ENCODE measurements at places on chromosomes 4 and X.

- no peak for DNase-seq
Observed at GRCh38 chrX:39439906-39440798, 638.9 kb downstream of the MID1IP1 start.

- no peak for DNase-seq
Observed at GRCh38 chrX:37818031-37818430, 29.3 kb downstream of the DYNLT3 start.

- no peak for DNase-seq
Observed at GRCh38 chrX:57905141-57905540, 5.1 kb downstream of the ZXDA start.

GRCh38 chr4:105594099-105595010 lies 41.9 kb downstream of the ARHGEF38 start:
- DNase-seq: no peak

DNA sequence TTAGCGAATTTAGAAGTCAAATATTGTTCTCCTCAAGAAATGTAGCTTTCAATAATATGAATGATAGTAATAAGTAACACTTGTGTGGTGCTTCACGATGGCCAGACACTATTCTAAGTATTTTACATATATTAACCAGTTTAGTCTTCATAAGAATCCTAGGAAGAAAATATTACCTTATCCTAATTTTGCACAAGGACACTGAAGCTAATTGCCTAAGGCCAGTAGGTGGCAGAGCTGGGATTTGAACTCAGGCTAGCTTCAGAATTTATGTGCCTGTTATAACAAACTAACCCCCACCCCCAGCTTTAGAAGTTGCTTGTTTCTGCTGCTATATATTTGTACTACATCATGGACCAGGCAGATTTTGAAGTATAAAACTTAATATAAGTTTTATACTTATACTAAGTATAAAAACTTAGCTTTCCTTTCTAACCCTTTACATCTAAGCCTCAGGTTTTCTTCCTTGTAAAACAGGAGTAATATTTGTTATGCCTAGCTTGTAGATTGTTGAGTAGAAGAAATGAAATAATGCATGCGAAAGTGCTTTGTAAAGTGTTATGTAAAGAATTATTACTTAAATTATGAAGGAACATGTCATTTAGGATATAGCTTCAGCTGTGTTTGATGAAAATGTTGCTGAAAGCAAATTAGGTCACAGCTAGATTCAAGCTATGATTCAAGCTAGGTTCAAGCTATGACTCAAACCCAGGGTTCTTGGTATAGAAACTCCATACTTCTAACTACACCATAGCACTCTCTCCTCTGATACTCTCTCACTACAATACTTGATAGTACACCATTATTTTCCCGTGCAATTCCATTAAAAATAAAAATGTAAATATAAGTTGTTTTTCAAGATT lies 4.2 kb upstream of the CDS1 start:
- no peak for DNase-seq

GRCh38 chr4:153764601-153765368 lies 5.0 kb upstream of the RNF175 start:
- DNase-seq: no peak

DNA sequence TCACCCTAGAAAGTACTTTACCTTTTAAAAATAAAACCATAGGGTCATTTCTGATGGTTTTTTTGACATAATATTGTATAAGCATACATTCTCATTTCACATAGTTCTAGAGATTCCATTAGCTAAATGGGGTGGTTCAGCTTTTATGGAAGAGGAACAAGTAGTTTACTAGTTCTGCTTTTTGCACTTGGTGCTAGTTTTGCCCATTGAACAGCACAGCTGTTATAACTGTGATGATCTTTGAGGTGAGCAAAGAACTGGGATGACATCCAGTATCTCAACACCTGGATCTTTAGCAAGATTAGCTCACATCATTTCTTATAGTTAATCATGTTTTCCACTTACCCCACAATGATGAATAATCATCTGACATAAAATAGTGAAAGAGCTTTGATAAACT lies 40.9 kb downstream of the MOB1B start:
- no peak for DNase-seq

- no peak for DNase-seq
Observed at GRCh38 chr4:169661761-169662160, 41.4 kb downstream of the CLCN3 start.

GRCh38 chr4:12787261-12787660 lies 696.9 kb downstream of the RAB28 start:
- DNase-seq: no peak

- no peak for DNase-seq
Observed at GRCh38 chr4:113815826-113816225, 54.3 kb upstream of the CAMK2D start.

DNA sequence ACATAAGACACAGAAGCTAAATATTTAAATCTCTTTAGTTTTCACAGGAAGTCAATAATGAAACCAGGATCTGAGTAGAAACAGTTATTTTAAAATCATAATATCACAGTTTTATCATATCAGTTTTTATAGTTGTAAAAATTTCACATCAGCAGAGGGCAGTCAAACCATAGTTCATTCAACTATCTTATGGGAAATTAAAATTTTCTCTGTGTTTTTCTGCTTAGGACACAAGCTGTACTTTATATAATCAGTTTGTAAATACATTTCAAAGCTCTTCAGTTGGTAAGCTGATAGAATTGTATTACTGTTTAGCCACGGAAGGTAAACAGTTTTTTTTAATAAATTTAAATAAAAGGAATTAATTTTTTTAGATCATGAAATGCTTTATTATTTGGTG lies 204.8 kb upstream of the NUDT6 start:
- no peak for DNase-seq

- no peak for DNase-seq
Observed at GRCh38 chrX:6311540-6311939, 82.9 kb upstream of the NLGN4X start.

- DNase-seq: no peak
Observed at GRCh38 chr4:80171251-80171650, 26.1 kb upstream of the PRDM8 start.

DNA sequence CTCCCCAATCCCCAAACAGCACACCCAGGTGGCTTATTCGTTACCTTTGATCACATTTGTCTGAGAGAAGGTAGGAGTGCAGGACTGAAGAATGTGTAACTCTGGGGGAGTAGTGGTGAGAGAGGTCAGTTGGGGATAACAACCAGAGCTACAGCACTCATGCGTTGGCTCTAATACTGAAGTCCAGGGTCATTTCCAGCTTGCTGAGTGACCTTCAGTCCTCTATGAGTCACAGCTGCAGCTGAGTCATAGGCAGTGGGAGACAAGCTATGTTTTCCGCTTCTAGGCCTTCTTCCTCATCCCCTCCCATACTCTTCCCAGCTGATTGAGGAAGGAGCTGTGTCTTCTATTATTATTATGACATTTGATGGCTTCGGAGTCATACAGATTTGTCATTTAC lies 31.6 kb upstream of the CT47C1 start:
- DNase-seq: no peak

DNA sequence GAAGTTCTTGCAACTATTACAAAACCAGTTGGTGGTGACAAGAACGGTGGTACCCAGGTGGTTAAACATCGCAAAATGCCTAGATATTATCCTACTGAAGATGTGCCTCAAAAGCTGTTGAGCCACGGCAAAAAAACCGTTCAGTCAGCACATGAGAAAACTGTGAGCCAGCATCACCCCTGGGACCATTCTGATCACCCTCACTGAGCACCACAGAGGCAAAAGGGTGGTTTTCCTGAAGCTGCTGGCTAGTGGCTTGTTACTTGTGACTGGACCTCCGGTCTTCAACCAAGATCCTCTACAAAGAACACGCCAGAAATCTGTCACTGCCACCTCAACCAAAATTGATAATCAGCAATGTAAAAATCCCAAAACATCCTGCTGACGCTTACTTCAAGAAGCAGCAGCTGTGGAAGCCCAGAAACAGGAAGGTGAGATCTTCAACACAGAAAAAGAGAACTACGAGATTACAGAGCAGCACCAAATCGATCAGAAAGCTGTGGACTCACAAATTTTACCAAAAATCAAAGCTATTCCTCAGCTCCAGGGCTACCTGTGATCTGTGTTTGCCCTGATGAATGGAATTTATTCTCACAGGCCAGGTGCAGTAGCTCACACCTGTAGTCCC lies 21.4 kb upstream of the SLC10A6 start:
- no peak for DNase-seq

DNA sequence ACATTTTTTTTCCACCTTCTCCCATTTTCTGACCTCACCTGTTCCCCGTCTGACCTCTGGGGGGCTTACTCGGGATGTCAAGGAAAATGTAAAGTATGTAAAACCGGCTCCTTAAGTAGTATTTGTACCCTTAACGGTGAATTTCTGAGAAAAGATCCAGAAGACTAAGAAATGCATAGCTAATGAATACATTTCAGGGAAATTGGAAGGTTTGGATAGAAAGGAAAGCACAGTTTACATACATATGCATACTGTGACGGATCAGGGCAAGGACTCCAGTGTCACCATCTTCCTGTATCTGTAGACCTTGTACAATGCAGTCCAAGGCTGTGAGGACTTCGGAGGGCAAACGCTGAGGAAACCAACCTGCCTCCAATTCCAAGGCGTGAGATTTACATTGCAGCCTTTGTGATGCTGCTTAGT lies 2185.9 kb upstream of the TENM3 start:
- DNase-seq: no peak

DNA sequence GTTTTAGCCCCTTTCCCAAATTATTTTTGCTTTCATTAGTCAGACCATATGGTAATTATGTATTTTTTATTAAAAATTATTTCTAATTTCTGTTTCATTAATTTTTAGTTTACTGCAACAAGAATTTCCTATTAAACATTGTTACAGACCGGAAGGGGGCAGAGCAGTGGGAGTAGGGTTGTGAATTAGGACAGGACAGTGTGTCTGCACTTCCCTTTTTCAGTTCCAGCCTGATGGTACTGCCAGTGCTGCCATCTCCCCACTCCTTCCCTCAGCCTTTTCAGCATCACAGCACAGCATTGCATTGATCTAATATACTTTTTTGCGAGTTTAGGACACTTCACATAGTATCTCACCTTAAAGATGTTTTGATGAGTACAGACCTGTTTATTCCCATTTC lies 76.5 kb downstream of the STIM2 start:
- no peak for DNase-seq

GRCh38 chrX:118459494-118459893 lies 36.1 kb upstream of the DOCK11 start:
- DNase-seq: peak; percentile 9

DNA sequence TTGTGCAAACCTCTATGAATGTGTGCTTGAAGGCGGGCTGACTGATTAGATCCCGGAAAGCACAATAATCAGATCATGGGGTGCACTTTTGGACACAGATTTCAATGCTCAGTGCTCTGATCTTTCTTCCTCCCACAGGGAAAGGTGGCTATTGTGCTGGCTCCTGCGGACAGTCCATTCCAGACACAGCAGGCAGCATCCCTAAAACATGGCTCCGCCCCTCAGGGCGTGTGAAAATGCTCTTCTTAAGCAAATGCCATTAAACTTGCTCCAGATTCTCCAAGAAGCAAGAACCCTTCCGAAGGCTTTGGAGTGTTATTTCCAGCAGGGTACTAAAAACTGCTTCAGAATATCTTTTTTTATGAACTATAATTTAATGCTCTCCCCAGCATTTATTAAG lies 100.0 kb downstream of the SLC2A9 start:
- DNase-seq: no peak

DNA sequence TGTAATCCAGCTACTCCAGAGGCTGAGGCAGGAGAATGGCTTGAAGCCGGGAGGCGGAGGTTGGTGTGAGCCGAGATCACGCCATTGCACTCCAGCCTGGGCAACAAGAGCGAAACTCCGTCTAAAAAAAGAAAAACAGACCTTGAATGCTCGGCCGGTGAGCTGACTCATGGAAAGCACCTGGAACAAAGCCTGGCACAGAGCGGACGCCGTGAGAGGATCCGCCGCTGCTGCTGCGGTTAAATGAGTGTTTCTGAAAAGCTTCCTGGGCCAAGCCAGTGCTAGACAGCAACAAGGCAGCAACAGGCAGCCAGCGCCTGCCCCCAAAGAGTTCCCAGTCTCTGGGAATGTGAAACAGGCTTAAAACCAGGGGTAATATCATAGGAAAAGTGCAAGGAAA lies 186.4 kb downstream of the AFAP1 start:
- no peak for DNase-seq

GRCh38 chrX:19924285-19924684 lies 36.9 kb upstream of the SH3KBP1 start:
- no peak for DNase-seq

GRCh38 chr4:37678624-37679023 lies 7.6 kb downstream of the RELL1 start:
- no peak for DNase-seq

DNA sequence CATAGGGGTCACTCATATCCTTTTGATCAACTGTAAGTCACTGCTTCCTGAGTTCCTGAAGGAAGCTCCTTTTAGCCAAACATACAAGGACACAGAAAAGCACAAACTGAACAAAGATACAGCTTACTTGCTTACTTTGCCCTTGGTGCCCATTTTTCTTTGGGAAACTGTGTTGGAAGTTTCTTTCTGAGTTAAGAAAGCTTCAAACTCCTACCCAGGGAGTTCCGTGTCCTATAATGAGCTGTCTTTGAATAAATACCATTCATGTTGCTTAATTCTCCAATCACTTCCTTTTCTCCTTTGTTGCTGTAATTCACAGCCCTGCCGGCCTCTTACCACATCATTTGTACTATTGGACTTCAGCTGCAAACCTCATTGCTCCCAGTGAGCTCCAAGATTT lies at the start of gene ADH4:
Gene ADH4, minus strand, starts transcription at position 228 of the 400 bp plus-strand sequence. Its CDS starts 75 bp downstream, at position 153.
- DNase-seq: no peak

- DNase-seq: no peak
Observed at GRCh38 chrX:15744181-15744867, 6.3 kb downstream of the CA5B start.

DNA sequence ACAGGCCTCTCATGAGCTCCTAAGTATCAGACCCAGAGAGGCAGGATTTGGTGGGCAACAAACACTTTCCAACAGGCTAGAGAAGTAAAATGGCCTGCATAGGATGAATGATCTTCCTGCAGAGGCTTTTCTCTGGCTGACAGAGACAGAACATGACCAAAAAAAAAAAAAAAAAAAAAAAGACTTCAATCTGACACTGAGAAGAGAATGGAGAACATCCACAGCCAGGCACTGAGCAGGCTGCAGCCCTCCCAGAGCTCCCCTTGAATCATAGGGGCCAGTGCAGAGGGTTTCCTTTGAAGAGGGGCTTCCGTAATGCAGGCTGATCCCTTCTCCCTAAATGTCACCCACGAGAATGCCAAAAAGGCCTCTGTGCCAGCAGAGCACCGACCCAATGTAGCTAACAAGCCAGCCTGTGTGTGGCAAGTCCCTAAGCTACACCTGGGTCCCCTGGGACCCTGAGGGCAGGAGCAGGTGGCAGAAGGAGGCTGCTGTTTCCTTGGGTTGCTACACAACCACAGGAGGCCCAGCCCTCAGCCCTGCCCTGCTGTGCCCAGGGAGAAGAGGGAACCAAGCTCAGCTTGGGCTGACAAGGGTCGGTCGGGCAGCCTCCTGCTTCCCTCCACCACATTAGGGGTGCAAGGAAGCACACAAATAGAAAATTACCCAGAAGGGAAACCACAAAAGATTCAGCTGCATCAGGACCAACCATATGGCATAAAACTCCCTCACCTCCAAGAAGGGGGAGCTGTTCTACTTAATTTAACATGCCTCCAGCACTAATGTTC lies 55.6 kb downstream of the MAP7D2 start:
- DNase-seq: no peak

GRCh38 chr4:112063260-112063659 lies 82.0 kb upstream of the FAM241A start:
- no peak for DNase-seq

- DNase-seq: no peak
Observed at GRCh38 chrX:132181364-132181763, 37.9 kb downstream of the RAP2C start.

GRCh38 chrX:1587161-1587560 lies 4.2 kb upstream of the AKAP17A start:
- no peak for DNase-seq
